AML-193 (cell line): ENCODE measurements at places on chromosomes 2 and 18.

DNA sequence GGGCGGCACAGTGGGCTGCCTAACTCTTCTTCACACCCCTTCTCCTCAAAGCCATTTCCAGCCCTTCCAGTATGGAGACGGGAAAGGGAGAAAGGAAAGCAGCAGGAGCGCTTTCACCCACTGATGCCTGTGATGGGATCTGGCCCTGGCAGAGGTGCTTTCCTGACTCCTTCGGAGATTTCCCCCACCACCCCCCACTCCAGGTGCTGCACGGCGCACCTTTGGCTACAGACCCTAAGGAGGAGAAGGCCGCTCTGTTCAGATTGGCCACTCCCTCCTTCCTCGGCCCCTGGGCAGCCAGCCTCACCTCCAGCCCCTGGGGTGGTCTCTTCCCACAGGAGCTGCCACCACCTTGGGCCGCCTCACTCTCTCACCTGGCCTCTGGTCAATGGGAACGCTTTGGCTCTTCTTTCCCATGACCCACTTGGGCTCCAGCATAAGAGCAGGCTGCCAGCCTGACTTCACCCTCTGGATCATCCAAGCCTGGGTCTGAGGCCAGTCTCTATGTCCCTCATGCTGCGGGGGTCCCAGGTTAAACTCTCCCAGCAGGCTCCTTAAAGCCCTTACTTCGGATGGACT, 18.4 kb upstream of the MAL start:
- no peak for DNase-seq

GRCh38 chr18:58755304-58756010, 84.2 kb downstream of the MALT1 start:
- DNase-seq = no peak

- no peak for DNase-seq
These were observed 894.2 kb downstream of the CNTNAP5 start for GRCh38 chr2:124919296-124919695.

- no peak for DNase-seq
These were observed 20.4 kb upstream of the LYG2 start for GRCh38 chr2:99275882-99276281.

GRCh38 chr18:25399554-25399953, 47.6 kb upstream of the ZNF521 start:
- no peak for DNase-seq

DNA sequence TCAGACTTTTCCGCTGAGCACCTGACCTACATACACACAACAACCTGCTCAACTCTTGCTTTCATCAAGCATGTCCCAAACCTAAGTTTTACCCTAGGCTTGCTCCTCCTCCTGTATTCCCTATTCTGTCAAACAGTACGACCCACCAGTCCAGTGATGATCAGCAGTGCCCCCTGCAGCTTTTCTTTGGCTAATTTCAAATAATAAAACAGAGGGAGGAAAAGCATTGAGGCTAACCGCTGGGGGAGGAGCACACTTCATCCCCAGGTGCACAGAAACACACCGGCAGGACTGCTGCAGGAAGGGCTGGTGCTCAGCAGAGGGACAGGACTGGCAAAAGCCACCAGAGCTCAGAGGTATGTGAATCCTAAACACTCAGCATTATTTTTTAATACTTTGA, 21.2 kb downstream of the E2F6 start:
- DNase-seq = no peak

DNA sequence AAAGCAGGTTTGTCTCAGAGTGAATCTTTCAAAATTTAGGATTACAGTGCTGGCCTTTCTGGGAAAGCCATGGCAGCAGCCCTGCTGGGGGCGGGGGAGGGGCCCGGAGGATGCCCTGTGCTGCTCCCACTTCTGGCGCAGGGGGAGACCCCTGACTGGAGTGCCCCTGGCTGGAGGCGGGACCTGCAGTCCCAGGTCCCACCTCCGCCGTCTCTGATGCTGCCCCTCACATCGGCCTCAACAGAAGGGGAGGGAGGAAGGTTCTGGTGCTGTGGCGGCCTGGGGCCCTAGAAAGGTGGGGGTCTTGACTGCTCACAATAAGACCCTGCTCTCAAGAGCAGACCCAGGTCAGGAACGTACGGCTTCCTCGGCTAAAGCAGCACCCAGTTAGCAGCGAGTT, 216.4 kb downstream of the TWIST2 start:
- DNase-seq = no peak
